SK-MEL-5 (cell line): ENCODE measurements at places on chromosomes 5 and 9.

GRCh38 chr9:129775448-129775798 is 22.6 kb upstream of the PTGES start:
- no peak for DNase-seq

DNA sequence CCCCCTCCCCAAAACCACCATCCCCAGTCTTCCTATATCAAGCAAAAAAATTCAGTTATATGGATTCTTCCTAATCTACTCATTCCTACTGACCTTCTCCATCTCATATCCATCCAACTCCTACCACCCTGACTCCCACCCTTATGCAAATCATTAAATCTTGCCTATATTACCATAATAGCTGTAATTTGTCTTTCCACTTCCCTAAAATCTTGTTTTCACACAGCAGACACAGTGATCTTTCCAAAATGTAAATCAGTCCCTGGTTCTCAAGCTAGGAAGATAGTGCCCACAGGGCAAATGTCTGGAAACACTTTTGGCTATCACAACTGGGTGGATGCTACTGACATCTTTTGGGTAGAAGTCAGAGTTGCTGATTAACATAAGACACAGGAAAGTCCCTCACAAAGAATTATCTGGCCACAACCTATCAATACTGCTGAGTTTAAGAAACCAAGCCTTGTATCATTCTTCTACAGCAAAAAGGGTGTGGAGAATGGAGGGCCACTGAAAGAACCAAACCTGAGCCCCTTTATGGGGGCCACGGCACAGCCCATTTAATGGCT is 1.4 kb downstream of the SRA1 start:
- DNase-seq: no peak

- DNase-seq: no peak
These were observed 28.4 kb downstream of the PAX5 start for GRCh38 chr9:37005517-37006140.

GRCh38 chr5:147510885-147511284 is 1.0 kb upstream of the DPYSL3 start:
- no peak for DNase-seq

DNA sequence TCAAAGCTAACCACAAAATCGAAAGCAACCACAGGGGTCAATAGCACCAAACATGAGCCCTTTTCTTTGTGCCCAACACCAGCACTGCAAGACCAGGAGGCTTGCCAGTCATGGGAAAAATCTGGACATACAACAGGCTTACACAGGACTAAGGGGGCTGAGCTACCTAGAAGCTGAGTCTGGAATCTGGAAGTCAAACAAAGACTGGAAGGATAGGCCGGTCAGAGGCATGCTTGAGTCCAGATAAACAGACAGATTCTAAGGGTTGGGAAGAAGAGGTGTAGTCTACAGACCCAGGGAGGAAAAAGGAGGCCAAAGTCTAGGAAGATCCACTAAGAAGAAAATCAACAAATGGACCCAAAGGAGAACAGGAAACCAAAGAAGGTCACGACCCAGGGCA is 73.3 kb downstream of the MYO10 start:
- DNase-seq: peak; percentile 34

- DNase-seq: peak; percentile 80
These were observed 12.0 kb downstream of the PKD2L2 start for GRCh38 chr5:137901011-137901817.

GRCh38 chr5:91378752-91379211 is 4.3 kb downstream of the ARRDC3 start:
- DNase-seq: peak; percentile 50

- no peak for DNase-seq
These were observed 107.1 kb downstream of the CTNND2 start for GRCh38 chr5:11797132-11797531.

- DNase-seq: no peak
These were observed 595.4 kb downstream of the IRX1 start for GRCh38 chr5:4191041-4191440.

DNA sequence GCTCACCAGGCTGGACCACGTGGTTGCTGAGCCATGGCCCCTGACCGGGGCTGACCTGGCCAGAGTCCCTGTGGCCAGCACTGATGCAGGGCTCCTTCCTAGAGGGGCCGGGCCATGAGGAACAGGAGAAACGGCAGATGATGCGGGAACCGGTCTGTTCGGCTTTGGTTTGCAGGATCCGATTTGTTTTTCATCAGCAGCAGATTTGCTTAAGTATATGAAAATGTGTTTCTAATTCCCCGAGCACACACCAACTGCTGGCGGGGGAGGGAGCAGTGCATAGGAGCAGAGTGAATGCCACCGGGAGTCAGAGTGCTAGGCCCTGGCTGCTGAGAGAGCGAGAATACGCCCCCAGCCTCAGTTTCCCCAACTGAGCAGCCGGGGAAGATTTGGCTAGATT is 13.6 kb downstream of the NTNG2 start:
- DNase-seq: no peak

GRCh38 chr5:120683580-120683979 is 219.5 kb downstream of the PRR16 start:
- DNase-seq: no peak
